Stimulated activated CD4-positive, alpha-beta T cell treated with anti-CD3 and anti-CD28 coated beads, Interleukin-2, amount 100 ng/mL, for 48 hours (primary cell): ENCODE measurements at places on chromosomes 6 and 20.

GRCh38 chr20:53399083-53399482 is 194.6 kb downstream of the ZNF217 start:
- no peak for DNase-seq

DNA sequence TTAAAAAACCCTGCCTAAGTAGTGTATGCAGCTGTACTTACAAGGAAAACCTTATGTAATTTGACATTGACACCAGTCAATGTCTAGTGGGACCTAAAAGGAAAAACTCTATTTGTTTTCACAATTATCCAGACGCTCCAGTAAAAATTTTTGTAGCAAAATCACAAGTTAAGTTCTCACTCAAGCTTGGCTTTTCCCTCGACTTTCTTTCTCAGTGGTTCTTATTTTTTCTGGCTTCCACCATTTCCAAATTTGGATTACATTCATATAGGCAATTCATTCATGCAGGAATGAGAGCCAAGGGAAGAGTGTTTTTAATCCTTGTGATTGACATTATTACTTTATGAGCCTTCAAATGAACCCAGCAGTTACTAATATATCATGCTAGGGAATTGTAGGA is 66.0 kb upstream of the ADGRG6 start:
- DNase-seq = no peak

- no peak for DNase-seq
Measured at GRCh38 chr6:46972531-46972930, 50.8 kb upstream of the ADGRF5 start.

DNA sequence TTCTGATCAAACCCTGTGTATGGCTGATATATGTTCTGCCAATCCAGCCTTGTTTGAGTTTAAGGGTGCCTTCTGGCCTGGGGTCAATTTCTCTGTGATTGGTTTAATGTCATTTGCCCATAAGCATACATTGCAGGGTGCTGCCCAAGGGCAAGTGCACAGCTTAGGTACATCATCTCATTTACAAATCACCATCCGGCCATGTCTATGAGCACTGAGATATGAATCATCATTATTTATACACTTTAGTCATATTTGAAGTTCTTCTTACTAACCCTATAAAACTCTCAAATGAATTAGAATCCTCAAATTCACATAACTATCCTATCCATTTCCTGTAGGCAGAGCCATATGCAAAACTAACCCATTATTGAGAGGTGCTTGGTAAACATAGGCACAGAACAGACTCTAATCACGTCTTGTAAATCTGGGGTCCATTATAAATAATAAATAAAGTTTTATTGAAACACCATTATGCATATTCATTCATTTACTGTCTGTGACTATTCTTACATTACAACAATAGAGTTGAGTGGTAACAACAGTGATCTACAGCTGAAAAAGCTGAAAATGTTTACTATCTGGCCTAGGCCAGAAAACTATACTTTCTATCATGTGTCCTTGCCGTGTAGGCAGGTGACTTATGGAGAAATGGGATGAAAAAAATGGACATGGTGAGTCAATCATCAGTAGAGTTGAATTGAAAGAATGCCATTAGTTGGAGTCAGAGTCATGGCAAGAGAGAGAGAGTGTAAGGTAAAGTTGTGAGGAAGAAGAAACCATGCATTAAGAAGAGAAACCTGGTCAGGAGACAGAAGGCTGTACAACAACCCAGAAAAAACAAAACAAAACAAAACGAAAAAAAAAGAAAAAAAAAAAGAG is 25.0 kb downstream of the KCNQ5 start:
- no peak for DNase-seq

DNA sequence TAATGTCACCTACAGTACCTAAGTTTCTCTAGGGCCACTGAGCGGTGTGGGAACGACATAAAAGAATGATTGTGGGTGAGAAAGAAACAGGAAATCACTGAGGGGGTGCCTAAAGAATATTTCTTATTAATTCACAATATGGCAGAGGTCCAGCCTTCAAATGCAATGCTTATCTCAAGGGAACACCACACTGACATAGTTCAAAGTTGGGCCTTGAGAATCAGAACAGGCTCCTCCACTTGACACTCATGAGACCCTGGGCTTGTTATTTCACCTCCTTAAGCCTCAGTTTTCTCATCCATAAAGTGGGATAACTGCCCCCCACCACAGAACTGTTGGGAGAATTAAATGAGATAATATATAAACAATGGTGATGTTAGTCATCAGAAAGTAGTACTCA is 40.4 kb upstream of the ARHGAP18 start:
- DNase-seq = no peak

DNA sequence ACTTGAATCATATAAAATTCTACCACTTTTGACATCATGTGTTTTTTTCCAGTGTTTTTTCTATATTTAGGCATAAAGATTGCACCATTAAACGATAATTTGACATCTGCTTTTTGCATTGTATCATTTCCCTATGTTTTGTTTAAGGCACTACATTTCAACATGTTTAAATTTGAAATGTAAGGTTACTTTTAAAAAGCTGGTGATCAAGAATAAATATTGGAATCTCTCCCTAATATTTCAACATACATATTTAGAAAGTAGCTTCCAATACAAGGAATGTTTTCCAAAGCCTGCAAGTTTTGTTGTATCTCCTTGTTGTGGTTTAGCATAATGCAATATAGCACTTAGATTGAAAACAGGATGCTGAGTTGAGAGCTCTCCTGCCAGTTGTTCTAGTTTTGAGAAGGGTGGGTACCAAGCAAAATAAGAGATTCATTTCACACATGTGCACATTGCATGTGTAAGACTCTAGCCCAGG is 76.5 kb downstream of the SYNJ2 start:
- DNase-seq = no peak

GRCh38 chr20:33848391-33848790 is 37.2 kb downstream of the CHMP4B start:
- no peak for DNase-seq

DNA sequence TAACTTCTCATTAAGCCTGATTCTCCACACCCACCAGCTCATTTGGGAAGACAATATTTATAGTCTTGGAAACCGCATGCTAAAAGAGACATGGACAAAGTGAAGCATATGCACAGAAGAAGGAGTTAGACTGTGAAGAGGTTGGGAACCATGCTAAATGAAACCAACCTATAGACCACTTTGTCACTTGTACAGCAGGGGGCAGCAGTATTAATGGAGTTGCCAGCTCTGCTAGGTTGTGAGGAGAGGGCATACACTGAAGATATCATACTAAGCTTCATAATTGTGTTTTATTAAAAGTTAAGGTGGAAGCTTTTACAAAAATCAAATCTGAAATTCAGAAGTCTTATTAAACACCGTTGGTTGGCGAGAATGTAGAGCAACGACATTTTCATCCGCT is 38.3 kb upstream of the HMGCLL1 start:
- DNase-seq = no peak

DNA sequence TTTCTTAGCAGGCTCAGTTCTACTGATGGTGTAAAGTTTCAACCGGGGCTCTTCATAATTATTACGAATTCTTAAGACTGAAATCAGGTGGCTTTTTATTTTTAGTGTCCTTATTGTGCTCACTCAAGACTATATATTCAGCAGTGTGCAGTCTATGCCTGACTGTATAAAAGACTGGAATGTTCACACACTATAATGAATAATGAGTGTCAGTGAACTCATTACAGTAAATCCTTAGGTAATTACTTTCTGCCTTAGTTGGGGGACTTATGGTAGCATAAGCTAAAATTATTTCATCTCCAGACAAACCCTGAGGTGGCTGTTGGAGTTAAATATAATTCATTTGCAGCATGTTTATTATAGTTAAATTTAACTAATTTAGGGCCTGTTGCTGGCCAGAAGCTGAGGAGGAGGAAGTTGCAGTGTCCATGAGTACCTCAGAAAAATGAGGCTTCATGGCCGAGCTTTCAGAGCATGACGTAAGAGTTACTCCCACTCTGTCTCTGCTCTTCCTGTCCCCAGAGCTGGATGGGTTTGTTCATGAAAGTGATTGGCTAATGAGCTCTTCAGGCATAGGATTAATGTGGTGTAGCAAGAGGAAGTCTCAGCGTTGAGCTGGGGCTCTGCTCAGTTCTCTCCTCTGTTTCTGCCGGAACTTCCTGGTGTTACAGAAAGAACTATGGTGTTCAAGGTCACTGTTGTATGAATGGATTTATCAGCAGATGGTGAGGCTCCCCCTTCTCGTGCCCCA is 335.7 kb downstream of the NRN1 start:
- no peak for DNase-seq
